Right lung (tissue), 10 donors: ENCODE measurements at places on chromosomes 13 and 19. TPM values are rescaled to one million over a fixed set of nuclear protein-coding genes. Genes with fewer than 3 reads are reported as not detected.

DKKL1 gene
- polyA plus RNA-seq, result 3.6 TPM

AXL gene
- polyA plus RNA-seq, result 31.8 TPM

DNA sequence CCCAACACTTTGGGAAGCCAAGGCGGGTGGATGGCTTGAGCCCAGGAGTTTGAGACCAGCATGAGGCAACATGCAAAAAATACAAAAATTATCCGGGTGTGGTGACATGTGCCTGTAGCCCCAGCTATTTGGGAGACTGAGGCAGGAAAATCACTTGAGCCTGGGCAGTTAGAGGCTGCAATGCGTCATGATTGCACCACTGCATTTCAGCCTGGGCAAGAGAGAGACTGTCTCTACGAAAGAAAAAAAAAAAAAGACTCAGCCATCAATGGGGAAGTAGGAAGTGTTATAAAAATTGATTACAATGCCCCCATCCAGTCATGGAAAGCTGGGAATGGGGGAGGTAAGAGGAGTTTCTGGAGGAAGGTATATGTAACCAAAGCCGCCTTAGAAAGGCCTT, 5.4 kb downstream of the TYK2 start:
- DNase-seq, result no peak

DNA sequence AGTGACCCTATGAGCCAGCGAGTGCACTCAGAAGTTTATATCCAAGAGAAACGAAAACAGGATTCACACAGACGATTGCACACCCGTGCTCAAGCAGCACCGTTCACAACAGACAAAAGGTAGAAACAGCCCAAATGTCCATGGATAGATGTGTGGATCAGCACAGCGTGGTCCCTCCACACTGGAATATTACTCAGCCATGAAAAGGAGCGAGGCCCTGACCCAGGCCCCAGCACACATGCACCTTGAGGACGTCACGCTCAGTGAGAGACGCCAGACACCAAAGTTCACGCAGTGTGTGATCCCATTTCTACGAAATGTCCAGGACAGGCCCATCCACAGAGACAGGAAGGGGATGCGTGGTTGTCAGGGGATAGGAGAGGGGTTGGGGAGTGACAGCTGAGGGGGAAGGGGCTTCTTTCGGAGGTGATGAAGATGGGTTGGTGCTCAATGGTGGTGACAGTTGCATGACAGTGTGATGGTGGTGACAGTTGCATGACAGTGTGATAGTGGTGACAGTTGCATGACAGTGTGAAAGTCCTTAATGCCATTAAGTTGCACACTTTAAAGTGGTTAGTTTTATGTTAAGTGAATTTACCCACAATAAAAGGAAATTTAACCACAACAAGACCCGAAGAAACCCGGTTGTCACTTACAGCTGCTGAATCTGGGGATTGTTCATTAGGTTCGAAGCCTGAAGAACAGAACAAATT, 18.9 kb upstream of the SLC39A3 start:
- DNase-seq, result no peak

DNA sequence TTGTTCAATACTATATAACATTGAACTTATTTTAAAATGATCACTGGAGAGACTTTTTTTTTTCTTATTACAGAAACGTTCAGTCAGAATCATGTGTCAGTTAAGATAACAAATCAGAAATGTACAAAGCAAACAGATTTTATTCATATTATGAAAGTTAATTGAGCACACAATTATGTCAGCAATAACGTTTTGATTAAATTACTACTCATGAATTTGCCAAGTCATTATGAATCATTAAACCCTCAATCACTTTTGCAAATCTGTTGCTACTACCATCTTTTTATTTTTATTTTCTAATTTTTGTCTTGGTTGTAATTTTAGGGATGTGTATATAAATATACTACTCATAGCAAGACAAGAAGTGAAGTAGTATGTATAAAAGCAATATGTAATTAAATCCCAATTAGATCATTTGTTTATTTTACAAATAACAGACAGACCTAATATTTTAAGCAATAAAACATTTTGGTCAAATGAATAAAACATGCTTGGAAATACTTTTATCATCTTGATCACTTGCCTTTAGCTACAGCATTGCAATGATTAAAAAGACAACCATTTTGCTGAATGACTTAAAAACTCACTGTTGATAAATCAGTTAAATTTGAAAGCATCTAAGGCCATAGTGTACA, 893.4 kb upstream of the MIR17HG start:
- DNase-seq, result no peak

GRCh38 chr13:80529734-80530133, 188.8 kb upstream of the SPRY2 start:
- DNase-seq, result no peak

ANKLE1 gene
- 1.8 TPM for polyA plus RNA-seq

CDX2 gene
- polyA plus RNA-seq, result not detected

DNA sequence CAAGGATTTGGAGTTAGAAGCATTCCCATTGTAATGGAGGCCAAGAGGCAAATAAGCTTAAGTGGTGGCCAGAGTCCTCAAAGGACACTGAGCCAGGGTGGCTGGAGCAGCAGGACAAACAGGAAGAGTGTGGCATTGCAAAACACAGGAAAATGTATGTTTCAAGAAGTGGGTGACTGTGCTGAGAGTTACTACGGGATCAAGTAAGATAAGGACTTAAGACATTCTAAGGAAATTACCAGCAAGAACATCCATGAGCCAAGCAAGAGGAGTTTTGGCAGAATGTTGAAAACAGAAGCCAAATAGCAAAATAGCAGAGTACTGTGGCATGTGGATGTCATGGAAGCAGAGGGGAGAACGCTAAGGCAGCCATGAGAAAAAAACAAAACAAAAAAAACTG, 104.2 kb downstream of the RAP2A start:
- DNase-seq, result no peak

OXGR1 gene
- polyA plus RNA-seq, result 0.27 TPM

PEX11G gene
- 3.3 TPM for polyA plus RNA-seq

PTPRH gene
- polyA plus RNA-seq, result 0.30 TPM

GRCh38 chr19:4624301-4624700, 15.0 kb upstream of the TNFAIP8L1 start:
- no peak for DNase-seq

DNA sequence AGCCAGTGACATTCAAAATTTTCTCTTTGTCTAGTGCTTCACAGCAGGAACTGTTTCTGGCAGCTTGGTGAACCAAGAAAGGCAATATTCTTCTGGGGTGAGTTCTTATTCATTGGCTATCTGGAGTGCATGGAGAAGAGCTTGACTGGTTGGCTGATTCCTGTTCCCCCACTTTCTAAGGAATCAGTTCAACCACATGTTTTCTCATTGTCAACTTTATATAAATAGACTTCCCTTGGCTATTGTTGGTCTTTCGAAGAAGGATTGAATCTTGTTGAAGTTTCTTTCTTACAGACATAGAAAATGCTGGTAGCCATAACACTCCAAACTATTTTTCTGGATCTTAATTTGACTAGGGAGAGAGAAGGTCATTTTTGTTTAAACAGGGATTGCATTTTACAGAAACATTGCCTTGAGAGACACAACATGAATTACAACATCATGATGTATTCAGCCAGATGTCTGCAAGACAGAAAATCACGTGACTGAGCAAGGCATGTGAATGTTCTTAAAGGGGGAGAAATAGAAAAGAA, 85.2 kb downstream of the EDNRB start:
- peak; percentile 60 for DNase-seq

DNA sequence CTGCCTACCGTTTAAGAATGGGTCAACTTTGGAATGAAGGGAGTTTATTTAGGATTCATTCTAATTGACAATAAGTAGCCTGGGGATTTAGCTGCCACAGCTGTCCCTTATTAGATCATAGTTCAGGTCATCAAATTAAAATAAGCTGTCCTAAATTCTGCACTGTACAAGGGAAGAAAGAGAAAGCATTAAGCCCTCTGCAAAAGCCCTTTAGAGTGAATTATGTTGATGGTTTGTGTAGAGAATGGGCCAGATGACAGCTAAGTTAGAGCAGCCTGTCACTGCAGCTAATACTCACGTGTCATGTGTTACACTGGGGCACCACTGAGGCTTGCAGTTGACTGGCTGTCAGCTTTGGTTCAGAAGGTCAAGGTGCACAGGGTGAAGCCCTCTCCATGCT, 737.1 kb upstream of the SLC10A2 start:
- DNase-seq, result no peak

GRCh38 chr19:23241419-23241818, 8.8 kb downstream of the ZNF724 start:
- DNase-seq, result no peak

SERPINE3 gene
- polyA plus RNA-seq, result 0.25 TPM

C1QTNF9B gene
- 0.98 TPM for polyA plus RNA-seq

DNA sequence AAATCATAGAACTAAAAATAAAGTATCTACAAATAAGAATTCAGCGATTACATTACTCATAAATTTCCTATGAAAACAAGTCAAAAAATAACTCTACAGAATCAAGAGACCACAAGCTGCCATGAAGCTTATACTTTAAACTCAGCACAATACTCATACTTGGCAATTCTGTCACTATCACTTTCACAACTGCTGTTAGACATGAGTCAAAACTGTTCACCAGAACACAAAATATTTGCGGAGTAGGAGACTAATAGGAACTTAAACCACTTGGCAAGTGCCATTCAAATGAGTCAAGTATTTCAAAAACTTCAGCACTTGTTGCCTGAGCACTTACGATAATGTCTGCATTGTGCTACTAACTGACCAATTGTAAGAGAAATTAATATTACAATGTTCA, 387.8 kb upstream of the GPC6 start:
- DNase-seq, result no peak

- DNase-seq, result no peak
These were observed 4.3 kb downstream of the HPN start for GRCh38 chr19:35045667-35046300.

- DNase-seq, result peak; percentile 91
These were observed at the start of gene REX1BD for GRCh38 chr19:18588611-18589379. Gene REX1BD (plus strand): TSS chr19:18588798. CDS start chr19:18588802, 4 bp downstream.

LGI4 gene
- 3.0 TPM for polyA plus RNA-seq

DNA sequence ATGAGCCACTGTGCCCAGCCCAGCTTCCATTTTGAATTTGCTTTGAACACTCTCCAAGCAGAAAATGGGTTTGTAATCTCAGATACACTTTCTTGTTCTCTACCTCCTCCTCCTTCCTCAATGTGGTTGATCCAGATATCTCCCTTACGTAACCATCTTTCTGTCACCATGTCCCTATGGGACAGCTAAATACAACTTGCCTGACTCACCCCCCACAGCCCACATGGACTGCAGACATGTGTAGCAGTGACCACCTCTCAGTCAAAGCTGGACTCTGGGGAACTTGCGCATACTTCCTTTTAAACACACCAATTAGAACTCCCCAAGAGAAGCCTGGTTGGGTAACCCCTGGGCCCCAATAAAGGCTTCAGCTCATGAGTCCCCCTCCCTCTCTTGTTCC, 10.8 kb upstream of the ZNF799 start:
- DNase-seq, result no peak

DNA sequence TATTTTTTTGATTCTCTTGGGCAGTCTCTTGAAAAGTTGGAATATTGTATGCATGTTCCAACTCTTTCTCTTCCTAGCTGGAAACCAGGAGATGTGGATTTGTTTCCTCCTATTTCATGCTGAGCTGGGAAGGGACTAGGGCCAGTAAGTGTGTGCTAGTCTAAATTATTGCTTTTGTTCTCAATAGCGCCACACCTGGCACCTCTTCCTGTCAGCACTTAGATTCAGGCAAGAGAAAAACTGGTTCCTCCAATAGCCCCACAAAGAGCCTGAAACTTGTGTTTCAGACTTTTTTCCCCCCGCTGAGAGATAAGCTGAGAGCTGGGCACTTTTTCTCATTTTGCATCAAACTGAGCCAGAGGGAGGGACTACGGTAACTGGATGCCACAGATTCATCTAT, 353.4 kb downstream of the OLFM4 start:
- DNase-seq, result no peak

GRCh38 chr19:51121257-51121656, 3.4 kb upstream of the SIGLEC9 start:
- DNase-seq, result no peak

ZNF541 gene
- 0.14 TPM for polyA plus RNA-seq

DNA sequence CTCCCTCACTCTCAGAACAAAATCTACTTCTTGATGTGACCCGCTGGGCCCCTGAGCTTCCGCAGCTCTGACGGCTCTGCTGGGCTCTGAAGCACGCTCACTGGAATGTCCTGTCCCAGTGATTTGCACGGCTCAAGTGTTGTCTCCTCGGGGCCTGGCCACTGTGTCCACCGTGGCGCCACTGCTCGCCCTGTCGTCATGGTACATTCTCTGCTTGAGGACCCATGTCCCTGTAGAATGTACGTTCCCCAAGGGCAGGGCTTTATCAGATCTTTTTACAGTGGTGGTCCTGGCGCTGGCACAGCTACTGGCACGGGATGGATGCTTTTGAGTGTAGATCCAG, 12.1 kb downstream of the KLHL26 start:
- DNase-seq, result no peak

IFNL1 gene
- not detected for polyA plus RNA-seq

GRCh38 chr13:42977219-42977659, 14.8 kb downstream of the EPSTI1 start:
- DNase-seq, result no peak

DNA sequence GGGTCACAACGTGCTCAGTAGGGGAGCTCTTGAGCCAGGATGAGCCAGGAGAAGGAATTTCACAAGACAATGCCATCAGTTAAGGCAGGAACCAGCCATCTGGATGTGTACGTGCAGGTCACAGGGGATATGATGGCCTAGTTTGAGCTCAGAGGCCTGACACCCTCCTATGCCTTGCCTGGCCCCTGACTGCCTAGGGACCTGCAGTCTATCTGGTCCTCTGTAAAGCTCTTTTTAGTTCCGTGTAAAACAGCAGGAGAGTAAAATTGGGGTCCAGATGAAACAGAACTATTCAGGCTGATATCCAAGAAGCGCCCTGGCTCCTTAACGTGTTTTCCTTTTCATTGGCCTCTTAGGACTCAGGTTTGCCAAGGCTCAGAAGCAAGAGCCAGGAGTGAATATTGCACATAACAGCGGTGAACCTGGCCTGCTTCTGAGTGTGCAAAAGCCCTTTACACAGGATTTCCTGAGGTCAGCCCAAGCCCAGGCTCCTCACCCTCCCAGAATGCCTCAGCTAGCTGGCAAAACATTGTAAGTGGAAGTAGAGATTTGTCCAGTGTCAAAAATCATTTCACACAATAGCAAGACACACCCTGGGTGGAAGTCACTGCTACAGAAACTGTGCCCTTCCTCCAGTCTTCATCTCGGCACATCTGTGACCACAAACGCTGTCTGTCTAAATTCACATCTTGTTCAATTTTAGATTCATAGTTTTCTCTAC, 777.2 kb downstream of the UQCRFS1 start:
- DNase-seq, result no peak

PTH2 gene
- not detected for polyA plus RNA-seq

- DNase-seq, result no peak
These were observed 21.3 kb upstream of the UQCR11 start for GRCh38 chr19:1626417-1627010.
